Activated CD4-positive, alpha-beta memory T cell treated with anti-CD3 and anti-CD28 coated beads, Interleukin-2, amount 10 ng/mL, durations not matched to agents 7 days and 5 days (primary cell): ENCODE measurements at places on chromosomes 1 and 21. TPM values are rescaled to one million over a fixed set of nuclear protein-coding genes. Genes with fewer than 3 reads are reported as not detected.

FCRL6 gene
- not detected for total RNA-seq

DNA sequence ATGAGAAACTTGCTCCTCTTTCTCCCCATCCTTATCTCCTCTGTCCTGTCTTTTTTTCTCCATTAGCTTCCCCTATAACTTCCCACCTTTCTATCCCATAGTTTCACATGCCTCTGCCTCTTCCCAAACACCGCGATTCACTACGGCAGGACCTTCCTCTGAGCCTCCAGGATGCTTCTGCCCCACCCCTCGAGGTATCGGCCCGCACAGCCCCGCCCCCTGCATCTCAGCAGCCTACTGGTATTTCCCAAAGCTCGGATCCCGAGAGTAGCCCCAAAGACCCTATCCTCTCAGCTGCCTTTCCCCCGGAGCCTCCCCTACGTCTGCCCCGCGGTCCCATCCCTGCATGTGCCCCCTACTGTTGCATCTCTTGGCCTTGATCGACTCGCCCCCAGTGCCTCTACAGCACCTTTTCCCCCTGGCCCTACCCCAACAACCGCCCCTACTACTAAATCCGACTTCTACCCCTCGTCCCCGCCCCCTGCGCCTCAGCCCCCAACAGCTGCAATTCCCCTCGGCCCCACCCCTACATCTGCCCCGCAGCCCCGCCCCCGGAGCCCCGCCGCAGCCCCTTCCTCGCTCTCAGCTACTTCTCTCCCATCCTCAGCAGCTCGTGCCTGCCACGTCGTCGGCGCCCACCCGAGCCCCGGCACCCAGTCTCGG lies 512 bp downstream of the PIAS3 start:
- H3K36me3 ChIP-seq: peaks cover 24% of the 10 kb centered on the region
- peak overlapping the region; percentile 76 for H3K27ac ChIP-seq
- peak overlapping the region; percentile 97 for H3K4me3 ChIP-seq
- peaks cover 6% of the 10 kb centered on the region for H3K27me3 ChIP-seq

TRAF3IP3 gene
- 421 TPM for total RNA-seq

GJA9 gene
- not detected for total RNA-seq

LCE1B gene
- total RNA-seq: not detected

DNA sequence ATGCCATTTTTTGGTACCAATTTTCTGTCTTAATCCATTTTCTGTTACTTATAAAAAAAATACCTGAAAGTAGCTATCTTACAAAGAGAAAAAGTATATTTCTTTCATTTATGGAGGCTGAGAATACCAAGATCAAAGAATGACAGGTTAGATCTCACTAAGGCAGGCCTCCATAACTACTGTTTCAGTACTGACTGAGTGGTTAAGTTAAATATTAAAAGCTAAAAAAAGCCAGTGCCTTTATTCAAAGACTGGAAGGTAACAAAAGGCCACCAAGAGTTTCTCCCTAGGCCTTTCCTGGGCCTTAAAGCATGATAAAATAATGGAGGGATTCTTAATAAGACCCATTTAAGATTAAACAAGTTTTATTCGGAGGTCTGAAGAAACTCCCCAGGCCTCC lies 687.7 kb upstream of the ADGRL4 start:
- no peak overlapping the region for H3K27ac ChIP-seq
- H3K4me3 ChIP-seq: no peak overlapping the region
- H3K36me3 ChIP-seq: no peaks in the 10 kb centered on the region
- H3K4me1 ChIP-seq: no peaks in the 10 kb centered on the region
- no peak for DNase-seq

DNA sequence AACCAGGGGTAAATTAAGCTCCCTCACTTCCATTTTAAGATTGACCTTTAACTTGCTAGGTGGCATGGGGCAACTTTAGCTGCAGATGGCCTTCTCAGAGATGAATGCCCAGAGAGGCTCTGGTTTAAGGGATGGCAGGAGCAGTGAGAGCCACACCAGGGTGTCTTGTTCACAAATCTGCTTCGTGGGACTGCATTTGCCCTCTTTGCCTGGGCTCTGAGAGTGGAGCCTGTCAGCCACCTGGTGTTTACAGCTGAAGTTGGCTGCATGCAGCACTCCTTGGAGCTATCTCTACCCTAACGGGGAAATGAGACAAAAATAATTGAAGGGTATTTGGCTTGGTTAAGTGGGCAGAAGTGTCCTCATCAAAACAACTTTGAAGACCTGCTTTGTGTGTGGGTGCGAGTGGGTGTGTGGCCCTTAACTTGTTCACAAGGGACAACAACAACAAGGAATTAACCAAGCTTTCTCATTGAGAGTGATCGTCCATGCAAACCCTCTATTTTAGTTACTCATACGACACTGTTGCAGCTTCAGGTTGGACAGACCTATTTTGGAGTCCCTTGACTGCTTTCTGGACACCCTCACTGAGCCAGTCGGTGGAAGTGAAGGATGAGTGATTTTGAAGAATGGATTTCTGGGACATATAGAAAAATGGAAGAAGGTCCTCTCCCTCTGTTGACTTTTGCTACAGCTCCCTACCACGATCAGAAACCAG lies 29.8 kb downstream of the PGM1 start:
- DNase-seq: no peak
- H3K27ac ChIP-seq: no peak overlapping the region
- no peak overlapping the region for H3K4me3 ChIP-seq
- H3K36me3 ChIP-seq: peaks cover 4% of the 10 kb centered on the region
- H3K27me3 ChIP-seq: no peaks in the 10 kb centered on the region
- peaks cover 13% of the 10 kb centered on the region for H3K4me1 ChIP-seq

CYP2J2 gene
- total RNA-seq: 2.8 TPM

ROR1 gene
- total RNA-seq: 0.10 TPM

GRCh38 chr1:154595621-154596020 lies 12.4 kb downstream of the ADAR start:
- peaks cover 90% of the 10 kb centered on the region for H3K36me3 ChIP-seq
- no peaks in the 10 kb centered on the region for H3K27me3 ChIP-seq
- no peak for DNase-seq
- no peak overlapping the region for H3K27ac ChIP-seq

DNA sequence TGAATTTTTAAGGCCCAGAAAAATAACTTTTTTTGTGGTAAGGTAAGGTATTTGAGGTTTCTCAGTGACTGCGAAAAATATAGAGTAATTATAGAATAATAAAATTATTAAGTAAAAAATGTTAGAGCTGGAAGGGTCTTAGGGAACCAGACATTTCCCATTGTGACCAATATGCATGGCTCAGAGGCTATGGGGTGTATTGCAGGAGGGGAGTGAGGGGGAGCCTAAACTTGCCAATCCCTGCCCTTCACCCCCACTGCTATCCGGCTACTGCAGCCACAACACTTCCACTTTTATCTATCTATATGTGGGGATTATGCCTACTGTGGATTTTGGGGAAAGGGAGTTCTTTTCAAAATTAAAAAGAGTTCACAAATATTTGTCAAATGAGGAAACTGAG lies 7.6 kb upstream of the GADD45A start:
- H3K27ac ChIP-seq: no peak overlapping the region
- H3K4me1 ChIP-seq: peaks cover 23% of the 10 kb centered on the region
- no peaks in the 10 kb centered on the region for H3K36me3 ChIP-seq
- no peak for DNase-seq

DNA sequence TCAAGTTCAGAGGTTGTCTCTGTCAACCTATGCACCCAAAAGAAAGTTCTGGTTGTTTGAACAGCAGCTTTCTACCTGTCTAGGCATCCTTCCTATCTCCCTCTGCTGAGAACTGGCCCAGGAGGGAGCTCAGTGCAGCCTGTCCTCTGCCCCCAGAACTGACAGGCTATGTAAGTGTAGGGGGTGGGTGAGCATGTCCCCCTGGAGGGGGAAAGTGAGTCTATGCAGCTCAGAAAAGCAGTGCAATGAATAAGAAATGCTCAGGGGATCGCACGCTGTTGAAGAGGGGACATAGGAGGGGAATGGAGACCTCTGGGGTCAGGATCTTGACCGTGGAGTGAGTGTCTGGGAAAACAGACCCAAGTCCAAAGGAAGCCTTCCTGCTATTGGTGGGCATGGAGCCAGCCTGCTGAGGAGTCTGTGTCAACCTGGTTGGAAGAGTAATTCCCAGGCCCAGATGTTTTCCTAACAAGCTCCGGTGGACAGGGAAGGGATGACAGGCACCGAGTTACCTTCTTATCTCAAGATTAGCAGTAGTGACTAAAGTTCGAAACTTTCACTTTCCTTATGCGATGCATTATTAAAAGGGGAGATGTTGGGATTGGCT lies 26.1 kb upstream of the FHAD1 start:
- DNase-seq: no peak
- no peak overlapping the region for H3K4me3 ChIP-seq
- H3K4me1 ChIP-seq: peaks cover 13% of the 10 kb centered on the region
- peaks cover 29% of the 10 kb centered on the region for H3K27me3 ChIP-seq

GRCh38 chr21:39125752-39126485 lies 57.3 kb downstream of the PSMG1 start:
- no peak overlapping the region for H3K27ac ChIP-seq
- H3K36me3 ChIP-seq: no peaks in the 10 kb centered on the region
- H3K4me3 ChIP-seq: no peak overlapping the region
- peaks cover 13% of the 10 kb centered on the region for H3K27me3 ChIP-seq
- no peak for DNase-seq

DNA sequence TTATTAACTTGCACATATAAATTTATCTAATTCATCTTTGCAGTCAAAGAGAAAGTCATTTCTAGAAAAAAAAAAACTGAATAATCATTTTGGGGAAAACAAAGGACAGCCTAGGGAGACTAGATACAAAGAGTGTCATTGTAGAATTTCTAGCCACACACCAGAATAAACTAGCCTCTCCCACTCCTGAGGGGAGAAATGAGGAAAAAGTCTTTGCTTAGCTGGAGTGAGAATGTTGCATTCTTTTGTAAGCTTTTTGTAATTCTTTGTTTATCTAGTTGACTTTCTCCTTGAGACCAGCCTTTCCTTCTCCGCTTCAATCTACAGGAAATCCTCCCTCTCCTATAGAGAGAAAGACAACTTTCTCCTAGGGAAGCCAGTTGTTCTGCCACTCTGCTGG lies 15.9 kb upstream of the CGN start:
- H3K27ac ChIP-seq: no peak overlapping the region
- no peak overlapping the region for H3K4me3 ChIP-seq
- peaks cover 5% of the 10 kb centered on the region for H3K4me1 ChIP-seq
- DNase-seq: no peak
- H3K36me3 ChIP-seq: no peaks in the 10 kb centered on the region
- no peaks in the 10 kb centered on the region for H3K27me3 ChIP-seq

DNA sequence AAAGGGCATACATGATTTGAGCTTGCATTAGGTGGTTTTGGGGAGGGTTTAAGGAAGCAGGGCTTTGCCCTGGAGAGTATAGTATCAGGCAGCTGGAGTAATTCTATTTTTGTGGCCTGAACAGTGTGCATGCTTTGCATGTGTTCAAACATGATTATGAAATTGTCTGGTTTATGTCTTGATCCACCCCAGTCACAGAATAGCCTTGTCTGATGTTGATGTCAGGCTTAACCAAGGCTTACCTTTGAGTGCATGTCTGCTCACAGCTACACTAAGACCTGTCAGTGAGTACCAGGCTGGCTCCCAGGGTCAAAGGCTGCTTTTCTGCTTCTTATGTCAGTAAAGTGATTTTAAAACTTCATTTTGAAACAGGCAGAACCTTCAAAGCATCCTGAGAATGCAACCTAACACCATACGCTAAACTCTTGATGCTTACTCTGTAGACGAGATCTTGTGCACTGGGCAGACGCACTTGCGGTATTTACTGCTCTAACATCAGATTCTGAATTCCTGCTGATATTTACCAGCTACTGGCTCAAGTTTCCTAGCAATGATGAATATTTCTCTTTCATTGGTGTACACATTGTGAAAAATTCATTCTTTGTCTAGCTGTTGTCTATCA lies 78.9 kb downstream of the MAP3K21 start:
- H3K27ac ChIP-seq: peak overlapping the region; percentile 74
- H3K36me3 ChIP-seq: peaks cover 28% of the 10 kb centered on the region
- no peak overlapping the region for H3K4me3 ChIP-seq
- H3K27me3 ChIP-seq: peaks cover 9% of the 10 kb centered on the region
- no peak for DNase-seq

DNA sequence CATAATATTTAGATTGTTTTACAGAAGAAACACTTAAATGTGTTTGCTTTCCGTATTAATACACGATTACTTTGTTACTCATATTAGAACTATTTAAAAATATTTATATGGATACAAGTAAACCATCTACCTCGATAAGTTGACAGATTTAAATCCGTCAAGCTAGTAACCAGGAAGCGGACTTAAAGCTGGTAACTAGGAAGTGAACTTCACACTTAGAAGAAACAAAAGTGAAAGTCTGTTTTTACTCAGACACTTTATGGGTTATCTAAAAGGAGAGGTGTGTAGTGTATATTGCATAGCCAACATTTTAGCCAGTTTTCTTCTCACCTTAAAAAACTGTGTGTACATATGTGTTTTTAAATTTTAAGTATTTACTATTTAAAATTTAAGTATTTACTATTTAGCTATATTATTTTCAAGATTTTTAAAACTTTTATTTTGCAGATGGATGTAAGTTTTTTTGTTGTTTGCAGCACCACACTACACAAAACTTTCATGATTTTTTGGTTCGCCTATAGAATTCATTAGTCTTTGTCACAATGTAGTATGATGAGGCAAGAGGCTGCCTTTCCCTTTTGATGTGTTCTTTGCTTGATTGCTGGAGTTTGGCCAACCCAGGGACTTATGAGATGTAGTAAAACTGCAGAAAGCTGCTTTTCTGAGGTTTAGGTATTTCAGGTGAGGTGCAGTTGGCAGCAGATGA lies 2.7 kb downstream of the USP25 start:
- H3K4me1 ChIP-seq: peaks cover 47% of the 10 kb centered on the region
- peak overlapping the region; percentile 93 for H3K27ac ChIP-seq
- peaks cover 7% of the 10 kb centered on the region for H3K27me3 ChIP-seq

TMCO4 gene
- total RNA-seq: 16.9 TPM

DNA sequence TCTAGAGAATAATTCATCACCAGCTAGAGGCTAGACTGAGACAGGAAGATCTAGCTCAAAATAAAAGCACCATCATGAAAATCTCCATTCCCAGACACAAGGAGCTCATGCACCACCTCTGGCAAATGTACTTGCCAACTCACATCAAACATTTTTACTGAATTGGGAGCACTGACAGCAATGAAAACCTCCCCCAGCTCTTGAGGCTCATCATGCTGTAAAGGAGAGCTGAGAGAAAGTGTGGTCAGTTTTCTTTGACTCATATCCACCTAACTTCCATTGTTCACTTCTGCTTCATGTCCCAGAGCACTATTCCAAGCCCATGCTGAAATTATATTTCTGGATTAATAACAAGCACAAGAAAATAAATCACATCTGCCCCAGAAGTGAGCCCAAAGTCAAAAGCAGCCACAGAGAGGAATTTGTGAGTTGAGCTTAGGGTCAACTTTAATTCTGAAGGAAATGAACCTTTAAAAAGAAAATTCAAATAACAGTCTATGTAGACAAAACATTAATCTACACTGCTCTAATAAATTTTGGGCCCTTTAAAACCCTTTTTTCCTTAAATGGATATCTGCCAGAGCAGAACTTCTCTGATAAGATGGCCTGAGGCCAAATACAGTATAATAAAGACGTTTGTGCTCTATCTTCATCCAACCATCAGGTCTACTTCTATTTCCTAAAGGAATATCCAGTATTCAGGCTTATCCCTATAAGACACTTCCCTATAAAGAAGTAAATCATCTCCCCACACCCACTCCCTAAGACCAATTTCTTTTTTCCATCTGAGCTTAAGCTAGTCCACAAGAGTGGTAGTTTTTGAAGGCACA lies 85.9 kb upstream of the ADAM30 start:
- H3K4me1 ChIP-seq: peaks cover 18% of the 10 kb centered on the region
- H3K27ac ChIP-seq: no peak overlapping the region
- no peak overlapping the region for H3K4me3 ChIP-seq
- no peaks in the 10 kb centered on the region for H3K27me3 ChIP-seq
- no peak for DNase-seq
